Activated T-cell treated with anti-CD3 and anti-CD28 coated beads for 4 hours (primary cell): ENCODE measurements at places on chromosomes 6 and 20.

DNA sequence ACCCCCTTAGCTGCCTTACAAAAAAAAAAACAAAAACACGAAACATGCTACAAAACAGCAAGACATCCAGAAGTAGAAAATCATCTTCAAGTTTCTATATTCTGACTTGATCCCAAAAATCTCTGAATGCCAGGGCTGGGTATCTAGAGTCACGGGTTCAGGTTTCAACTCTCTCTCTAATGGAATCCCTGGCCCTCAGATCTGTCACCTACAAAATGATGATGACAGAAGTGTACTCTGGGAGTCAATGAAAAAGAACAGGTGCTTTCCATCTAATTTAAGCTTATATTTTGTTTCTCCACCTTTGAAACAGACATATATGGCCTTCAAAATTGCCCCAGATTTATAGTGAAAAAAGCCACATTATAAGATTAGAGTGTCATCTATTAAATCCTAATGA is 18.3 kb downstream of the RTN4IP1 start:
- no peak for DNase-seq

GRCh38 chr6:35804996-35805736 is at the start of gene LHFPL5:
Gene LHFPL5 (plus strand): TSS chr6:35805352. CDS start chr6:35805671, 319 bp downstream.
- peak; percentile 14 for DNase-seq

- no peak for DNase-seq
Observed at GRCh38 chr6:156866220-156867015, 89.2 kb downstream of the ARID1B start.

DNA sequence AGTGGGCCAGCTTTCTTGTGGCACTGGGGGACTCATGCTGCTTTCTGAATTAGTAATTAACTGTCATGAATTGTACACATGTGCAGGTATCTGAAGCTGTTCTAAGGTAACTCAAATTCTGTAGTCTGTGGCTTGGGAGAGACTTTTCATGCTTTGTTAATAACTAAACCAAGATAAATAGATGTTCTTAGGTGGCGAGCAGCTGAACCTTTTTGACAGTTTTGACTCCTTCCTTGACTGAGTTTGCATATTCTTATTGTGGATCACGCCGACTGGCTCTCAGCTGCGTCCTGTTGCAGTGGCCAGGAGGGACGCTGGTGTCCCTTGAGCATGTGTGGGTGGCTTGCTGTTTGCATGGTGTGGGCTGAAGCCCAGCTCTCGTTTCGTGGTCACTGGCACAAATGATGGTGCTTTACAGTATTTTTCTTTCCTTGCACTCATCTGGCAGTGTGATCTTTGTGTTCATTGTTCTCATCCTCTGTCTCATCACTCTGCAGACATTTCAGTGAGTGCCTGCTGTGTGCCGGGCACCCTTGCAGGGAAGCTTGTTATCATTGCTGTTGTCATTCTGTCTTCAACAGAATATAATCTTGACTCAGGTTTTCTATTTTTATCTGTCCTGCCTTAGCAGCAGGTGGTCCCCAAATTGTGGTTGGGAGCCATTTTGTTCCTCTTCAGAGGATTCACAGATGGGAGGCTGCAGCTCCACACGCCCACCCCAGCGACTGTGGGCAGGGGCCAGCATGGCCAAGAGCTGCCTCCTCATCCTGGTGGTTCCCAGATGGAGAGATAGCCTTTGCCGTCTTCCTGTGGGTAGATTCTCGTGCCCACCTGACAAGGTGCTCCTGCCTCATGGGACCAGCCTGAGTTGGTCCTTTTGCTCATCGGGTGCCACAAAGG is 39.6 kb downstream of the DUSP22 start:
- DNase-seq = no peak

DNA sequence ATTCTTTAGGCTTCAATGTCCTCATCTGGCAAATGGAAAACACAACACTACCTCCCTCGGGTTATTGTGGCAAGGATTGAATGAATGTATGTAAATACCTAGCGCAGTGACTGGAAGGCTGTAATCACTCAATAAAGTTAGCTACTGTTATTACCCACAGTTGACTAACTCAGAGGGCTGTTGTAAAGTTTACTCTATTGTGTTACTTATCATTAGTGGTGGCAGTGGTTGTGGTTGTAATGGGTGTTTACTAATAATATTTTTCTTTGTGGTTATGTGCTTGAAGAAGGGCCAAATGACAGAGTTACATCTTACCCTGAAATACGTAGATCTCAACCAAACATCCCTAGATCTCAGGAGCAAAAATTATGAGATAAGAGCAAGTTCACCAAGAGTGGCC is 42.0 kb upstream of the PXDC1 start:
- no peak for DNase-seq

GRCh38 chr20:14569641-14570040 is 232.2 kb upstream of the FLRT3 start:
- DNase-seq = no peak

- no peak for DNase-seq
Observed at GRCh38 chr20:13219327-13220193, 1.5 kb upstream of the ISM1 start.

GRCh38 chr20:36093025-36093803 is 61.3 kb upstream of the EPB41L1 start:
- DNase-seq = peak; percentile 18

DNA sequence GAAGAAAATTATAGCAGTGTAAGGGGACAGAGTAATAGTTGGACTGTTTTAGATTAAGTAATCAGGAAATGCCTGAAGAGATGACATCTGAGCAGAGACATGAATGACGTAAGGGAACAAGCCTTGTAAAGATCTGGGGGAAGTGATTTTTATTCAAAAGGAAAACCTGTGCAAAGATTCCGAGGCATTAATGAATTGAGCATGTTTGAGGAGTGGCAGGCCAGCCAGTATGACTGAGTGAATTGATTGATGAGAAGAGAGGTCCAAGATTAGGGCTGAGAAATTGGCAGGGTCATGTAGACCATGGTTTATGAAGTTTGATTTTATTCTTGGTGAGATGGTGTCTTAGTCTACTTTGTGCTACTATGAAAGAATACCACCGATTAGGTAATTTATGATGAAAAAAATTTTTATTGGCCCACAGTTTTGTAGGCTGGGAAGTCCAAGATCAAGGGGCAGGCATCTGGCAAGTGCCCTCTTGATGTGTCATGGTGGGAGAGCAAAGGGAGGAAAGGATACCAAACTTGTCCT is 95.1 kb downstream of the LIN28B start:
- no peak for DNase-seq

DNA sequence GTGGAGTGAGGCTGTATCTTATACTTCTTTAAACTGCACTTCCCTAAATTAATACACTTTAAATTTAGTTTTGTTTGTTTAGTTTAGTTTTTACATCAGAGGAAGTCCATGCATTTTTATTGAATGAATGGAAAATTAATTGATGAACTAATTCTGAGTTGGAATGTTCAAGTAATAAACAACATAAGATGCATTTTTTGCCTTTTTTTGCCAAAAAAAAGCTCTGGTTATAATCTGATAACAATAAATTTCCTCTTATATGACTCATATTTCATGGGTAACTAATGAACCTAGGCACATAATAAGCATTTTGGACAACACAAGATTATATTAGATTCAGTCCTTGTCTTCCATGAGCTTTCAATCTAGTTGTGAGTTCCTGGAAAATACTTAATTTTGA is 323.1 kb downstream of the CENPW start:
- DNase-seq = no peak

DNA sequence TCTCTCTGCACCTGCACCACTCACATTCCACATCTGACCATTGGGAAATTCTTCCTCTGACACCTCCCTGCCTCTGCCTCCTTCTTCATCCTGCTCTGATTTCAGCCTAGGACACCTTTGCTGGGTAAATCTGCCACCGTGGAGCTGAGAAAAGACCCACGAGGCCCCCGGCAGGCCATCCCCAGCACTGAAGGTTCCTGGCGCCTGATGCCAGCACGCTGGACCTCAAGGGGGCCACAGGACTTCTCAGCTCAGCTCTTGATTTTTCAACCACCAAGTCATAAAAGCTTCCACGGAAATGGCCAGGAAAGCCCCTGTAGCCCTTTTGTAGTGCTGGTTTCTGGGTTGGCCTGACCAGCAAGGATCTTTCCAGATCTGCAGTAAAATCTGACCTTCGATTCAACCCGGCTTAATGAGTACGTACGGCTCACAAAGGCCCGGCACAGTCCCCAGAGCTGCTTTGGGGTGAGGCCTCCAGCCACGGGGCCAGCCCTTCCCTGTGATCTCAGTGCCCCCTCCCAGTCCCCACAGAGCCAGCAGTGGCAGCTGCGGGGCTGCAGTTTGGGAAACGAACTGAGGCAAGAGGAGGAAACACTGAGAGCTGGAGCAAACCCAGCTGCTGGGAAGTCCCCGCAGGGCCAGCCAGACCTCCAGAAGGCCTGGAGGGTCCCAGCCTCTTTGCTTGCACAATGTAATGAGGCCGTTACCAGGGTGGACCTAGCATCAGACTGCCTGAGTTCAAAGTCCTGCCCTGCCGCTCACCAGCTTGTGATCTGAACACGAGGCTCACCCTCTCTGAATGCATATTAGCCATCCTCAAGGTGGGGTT is 157.5 kb downstream of the BMP7 start:
- DNase-seq = no peak

DNA sequence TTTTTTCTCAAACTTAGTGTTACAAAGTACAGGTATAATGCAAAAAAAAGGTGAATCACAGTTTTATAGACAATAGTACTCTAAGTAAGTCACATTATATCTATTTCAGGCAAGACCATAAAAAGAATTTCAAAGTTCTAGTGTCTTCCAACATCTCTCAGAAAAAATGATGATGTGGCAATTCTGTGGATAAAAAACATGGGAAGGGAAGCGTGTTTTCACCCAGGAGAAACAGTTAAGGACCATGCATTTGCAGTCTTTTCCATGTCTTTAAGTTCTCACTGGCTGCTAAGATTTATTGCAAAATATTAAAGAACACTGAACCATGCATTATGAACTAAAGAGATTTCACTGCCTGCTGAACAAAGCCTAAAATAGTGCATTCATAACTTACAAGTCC is 1.8 kb downstream of the SSR1 start:
- DNase-seq = no peak

DNA sequence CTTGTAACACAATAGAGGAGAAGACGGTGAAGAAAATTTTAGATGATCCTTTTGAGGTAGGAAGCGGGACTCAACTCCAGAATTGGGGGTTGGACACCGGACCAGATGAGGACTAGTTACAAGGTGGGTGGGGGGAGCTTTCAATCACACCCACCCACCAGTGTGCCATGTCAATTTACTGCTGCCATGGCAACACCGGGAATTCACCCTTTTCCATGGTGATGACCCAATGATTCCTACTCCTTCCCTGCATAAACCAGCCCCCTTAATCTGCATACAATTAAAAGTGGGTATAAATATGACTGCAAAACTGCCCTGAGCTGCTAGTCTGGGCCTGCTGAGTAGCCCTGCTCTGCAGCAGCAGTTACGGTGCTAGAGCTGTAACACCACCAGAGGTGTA is 14.7 kb downstream of the RAD21L1 start:
- DNase-seq = no peak

GRCh38 chr6:166600931-166601330 is 14.5 kb upstream of the RAMACL start:
- DNase-seq = no peak

- DNase-seq = no peak
Observed at GRCh38 chr20:52003415-52003814, 188.2 kb downstream of the ZFP64 start.

GRCh38 chr20:24863356-24863755 is 85.7 kb upstream of the CST7 start:
- no peak for DNase-seq

DNA sequence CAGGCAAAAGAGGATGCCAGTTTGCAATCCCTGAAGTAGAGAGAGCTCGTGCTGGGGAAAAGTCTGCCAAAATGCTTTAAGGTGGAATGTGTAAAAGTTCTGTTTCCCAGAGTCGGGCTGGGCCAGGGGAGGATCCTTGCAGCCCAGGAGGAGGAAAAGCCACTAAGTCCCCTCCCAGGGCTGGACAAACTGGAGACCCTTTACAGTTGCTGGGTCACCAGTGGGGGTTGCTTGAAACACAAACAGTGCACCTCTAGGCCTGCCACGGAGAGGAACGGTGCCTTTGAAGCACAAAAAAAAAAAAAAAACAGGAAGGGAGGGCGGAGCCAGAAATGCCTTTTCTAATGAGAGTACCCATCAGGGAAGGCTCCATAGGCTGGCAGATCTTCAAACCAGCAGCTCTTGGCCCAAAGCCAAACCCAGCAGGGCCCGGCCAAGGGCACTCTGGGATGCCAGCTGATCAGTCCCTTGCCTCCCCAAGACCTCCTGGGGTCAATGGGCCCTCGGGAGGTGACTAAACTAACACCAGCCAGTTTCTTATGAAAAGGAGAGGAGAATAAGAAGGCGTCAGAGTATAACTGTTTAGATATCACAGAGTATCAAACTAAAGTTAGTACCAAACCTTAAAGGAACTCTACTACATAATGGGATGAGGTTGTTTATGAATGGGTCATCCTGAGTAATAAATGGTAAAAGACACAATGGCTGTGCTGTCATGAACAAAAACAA is 23.7 kb downstream of the HLA-A start:
- no peak for DNase-seq

- DNase-seq = no peak
Observed at GRCh38 chr6:5214570-5215052, 46.1 kb downstream of the LYRM4 start.

DNA sequence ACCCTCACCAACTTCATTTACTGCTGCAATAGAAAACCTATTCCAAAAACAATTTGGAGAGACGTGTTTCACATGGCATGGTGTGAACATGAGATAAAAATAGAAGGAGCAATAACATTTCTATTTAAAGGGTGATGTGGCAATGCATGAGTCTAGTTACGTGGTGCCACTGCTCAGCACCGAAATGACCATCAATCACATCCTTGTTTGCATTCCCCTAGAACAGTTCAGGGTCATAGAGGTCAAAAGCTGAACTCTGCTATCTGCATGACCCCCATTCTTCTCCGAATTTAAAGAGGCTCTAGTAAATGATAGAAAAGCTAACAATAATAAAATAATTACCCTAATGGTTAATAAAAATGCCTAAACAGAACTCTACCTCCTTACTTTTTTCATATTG is 29.5 kb downstream of the ROS1 start:
- no peak for DNase-seq

DNA sequence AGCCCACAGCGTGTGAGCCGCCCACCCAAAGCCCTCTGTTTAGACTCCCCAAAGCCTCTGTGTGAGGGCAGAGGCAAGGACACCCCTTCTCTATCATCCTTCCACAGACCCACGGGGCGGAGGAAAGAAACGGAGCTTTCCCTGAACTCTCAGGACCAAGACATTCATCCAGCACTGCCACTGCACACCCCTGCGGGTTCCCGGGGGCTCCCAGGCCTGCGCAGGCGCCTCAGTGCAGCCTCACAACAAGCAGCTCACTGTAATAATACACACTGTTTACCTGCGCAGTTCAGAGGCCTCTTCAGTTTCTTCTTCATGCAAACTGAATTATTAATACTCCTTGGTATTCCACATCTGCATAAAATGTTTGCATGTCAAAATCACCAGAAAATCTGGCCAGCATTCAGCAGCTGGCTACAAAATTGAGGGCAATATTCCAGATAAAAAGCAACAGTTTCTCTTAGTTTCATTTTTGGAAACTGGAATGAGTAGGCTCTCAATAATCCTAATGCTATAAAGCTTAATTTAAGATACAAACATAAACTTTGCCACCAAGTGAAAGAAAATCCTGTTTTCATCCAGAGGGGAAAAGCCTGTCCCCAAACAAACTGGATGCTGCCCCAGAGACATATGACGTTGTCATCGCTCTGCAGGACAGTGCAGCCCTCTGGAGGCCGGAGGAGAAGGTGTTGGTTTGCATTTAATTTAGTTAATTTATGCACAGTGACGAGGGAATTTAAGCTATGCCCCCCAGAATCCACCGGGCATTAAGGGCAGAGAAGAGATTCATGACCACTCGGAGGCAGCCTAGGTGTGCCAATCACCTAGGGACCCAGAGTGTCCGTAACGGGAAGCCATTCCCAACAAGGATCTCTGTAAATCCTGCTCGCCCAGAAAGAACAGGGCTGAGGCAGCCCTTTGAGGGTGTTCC is 45.3 kb downstream of the NINL start:
- DNase-seq = no peak
